ENCODE measurements at places on chromosomes 5 and 9. TPM values are rescaled to one million over a fixed set of nuclear protein-coding genes. Genes with fewer than 3 reads are reported as not detected.
A peak's percentile ranks its signal among the peaks of the same experiment; 100 is the strongest.

C5orf58 gene
- not detected for total RNA-seq

DNA sequence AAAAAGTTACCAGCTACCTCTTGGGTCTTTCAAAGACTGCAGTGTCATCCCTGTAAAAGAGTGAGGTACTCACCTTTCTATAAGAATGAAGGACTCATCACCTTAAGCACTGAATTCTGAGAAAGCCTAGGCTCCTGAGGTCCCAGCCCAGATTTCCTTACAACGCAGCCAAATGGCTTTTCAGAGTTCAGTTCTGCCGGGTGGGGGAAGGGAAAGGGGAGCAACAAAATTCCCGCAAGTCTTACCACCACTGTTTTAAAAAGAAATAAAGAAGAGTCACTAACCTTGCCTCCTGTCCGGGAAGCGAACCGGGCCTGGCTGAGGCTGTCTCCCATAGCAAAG lies 373 bp downstream of the ADAMTS12 start:
- peak overlapping the region; percentile 29 for H3K27ac ChIP-seq
- H3K4me1 ChIP-seq, result no peaks in the 10 kb centered on the region
- no peak for DNase-seq
- no peaks in the 10 kb centered on the region for H3K27me3 ChIP-seq

- H3K4me1 ChIP-seq, result no peaks in the 10 kb centered on the region
- no peaks in the 10 kb centered on the region for H3K27me3 ChIP-seq
- no peaks in the 10 kb centered on the region for H3K36me3 ChIP-seq
- H3K4me3 ChIP-seq, result no peak overlapping the region
These were observed 624.7 kb upstream of the ACO1 start for GRCh38 chr9:31759703-31760102.

DNA sequence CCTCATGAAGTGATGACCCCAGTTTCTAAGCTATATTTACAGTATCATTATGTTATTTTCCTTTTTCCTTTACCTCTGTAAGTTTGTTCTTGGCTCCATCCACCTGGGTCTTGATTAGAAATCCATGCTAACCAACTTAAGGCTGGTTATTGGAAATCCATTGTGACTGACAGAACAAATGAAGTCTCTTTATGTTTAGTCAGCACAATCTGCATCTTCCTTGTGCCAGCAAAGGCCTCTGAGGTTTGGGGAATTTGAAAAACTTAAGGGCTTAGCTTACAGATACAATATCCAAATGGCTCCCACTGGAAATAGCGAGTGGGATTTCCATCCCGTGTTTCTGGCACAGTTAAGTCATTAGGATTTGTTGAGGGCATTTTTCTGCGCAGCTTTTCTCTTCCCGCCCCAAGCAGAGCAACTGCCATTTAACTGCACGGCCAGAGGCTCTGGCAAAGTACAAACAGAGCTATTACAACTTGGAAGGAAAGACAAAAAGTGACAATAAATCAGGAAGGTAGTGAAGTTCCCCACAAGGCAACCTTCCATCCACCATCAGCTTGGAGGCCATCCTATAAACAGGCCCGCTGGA lies 64.2 kb downstream of the DCP2 start:
- DNase-seq, result no peak
- H3K4me1 ChIP-seq, result no peaks in the 10 kb centered on the region
- no peaks in the 10 kb centered on the region for H3K36me3 ChIP-seq
- H3K27me3 ChIP-seq, result no peaks in the 10 kb centered on the region

GRCh38 chr5:67153292-67153691 lies 43.3 kb downstream of the CD180 start:
- H3K27ac ChIP-seq, result no peak overlapping the region
- H3K27me3 ChIP-seq, result no peaks in the 10 kb centered on the region
- H3K4me1 ChIP-seq, result no peaks in the 10 kb centered on the region
- no peak for DNase-seq
- peaks cover 13% of the 10 kb centered on the region for H3K36me3 ChIP-seq

TRAF1 gene
- total RNA-seq, result 25.7 TPM

DNA sequence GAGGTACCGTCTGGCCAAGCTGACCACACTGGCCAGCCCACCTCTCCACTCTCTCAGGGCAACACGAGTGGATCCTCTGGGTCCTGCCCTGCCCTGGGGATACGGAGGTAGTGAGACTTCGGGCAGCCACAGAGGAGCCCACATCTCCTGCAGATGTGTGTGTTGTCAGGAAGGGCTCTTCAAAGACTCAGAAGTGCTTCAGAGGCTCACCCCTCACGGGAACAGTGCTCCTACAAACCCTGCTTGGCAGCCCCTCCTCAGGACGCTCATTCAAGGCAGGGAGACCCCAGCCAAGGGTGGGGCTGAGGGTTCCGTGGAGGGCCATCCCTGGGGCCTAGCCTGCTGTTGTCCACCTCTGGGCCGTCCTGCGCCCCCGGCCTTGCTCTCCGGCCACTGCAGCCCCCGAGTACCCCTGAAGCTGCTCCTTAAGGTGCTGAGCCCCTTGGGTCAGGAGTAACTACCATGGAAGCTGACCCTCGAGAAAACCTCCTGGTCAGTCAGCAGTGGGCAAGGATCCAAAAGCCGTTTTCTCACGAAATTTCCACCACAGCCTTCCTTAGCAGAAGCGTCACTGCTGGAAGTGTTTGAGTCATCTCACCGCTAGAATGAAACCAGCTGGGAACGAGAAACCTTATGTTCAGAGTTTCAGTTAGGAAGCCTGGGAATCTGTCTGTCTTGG lies 23.2 kb upstream of the LRRC14B start:
- no peak overlapping the region for H3K4me3 ChIP-seq
- no peak overlapping the region for H3K27ac ChIP-seq
- H3K36me3 ChIP-seq, result no peaks in the 10 kb centered on the region

MEIKIN gene
- total RNA-seq, result 1.2 TPM

GRXCR2 gene
- not detected for total RNA-seq

SLCO4C1 gene
- total RNA-seq, result 0.39 TPM

DNA sequence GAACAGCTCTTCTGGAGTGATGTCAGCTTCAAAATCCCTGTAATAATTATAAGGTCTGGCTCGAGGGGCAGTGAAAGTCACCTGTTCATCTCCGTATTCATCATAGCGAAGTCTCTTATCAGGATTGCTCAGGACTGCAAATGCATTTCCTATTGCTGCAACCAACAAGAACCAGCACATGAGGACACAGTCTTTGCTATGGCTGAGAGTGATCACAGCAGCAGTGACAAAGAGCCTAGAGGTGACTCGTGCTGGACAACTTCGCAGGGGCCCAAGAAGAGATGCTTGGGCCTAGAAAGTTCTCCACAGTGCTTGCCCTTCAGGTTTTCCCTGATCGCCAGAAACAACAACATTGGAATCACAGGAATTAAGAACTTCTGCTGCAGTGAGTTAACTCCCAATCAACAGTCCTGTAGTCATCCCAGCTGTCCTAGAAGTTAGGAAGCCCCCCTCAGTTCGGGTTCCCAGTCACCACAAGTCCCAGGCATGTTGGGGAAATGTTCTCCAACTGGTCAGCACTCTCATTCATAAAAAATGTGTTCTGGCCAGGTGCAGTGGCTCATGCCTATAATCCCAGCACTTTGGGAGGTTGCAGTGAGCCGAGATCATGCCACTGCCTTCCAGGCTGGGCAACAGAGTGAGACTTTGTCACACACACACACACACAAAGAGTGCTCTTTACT lies 13.0 kb downstream of the DNAJC18 start:
- H3K27ac ChIP-seq, result no peak overlapping the region
- no peak for DNase-seq
- no peaks in the 10 kb centered on the region for H3K4me1 ChIP-seq
- no peak overlapping the region for H3K4me3 ChIP-seq

ACTBL2 gene
- not detected for total RNA-seq

- no peaks in the 10 kb centered on the region for H3K4me1 ChIP-seq
- no peak overlapping the region for H3K27ac ChIP-seq
- no peaks in the 10 kb centered on the region for H3K36me3 ChIP-seq
- H3K27me3 ChIP-seq, result no peaks in the 10 kb centered on the region
- DNase-seq, result no peak
These were observed 52.9 kb upstream of the SLC28A3 start for GRCh38 chr9:84393266-84393950.

DNA sequence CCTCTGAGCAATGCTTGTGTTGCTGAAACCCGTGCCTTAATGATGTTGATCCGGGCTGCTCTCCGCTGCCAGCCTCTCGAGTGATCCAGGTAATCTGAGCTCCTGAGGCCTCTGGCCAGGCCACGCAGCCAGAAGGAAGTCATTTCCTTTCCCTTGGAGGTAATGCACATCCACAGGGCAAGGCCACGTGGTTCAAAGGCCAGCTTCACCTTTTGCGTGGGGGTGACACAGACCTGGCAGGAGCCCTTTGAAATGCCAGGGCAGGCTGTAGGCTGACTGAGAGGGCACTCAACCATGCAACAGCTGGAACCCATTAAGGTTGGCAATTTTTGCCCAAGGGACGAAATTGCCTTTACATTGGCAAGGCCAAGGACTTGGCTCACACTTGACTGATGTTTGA lies 80.4 kb downstream of the LIX1 start:
- DNase-seq, result no peak
- peaks cover 3% of the 10 kb centered on the region for H3K27me3 ChIP-seq
- no peaks in the 10 kb centered on the region for H3K4me1 ChIP-seq
- H3K4me3 ChIP-seq, result no peak overlapping the region
- H3K36me3 ChIP-seq, result no peaks in the 10 kb centered on the region

Data from aorta (tissue), 5 donors.